Cortex of kidney (tissue), 1 donor: ENCODE measurements at places on chromosomes 11 and 22.

GRCh38 chr11:32852207-32852606, 22.5 kb downstream of the PRRG4 start:
- DNase-seq, result no peak

- DNase-seq, result no peak
Measured at GRCh38 chr11:44057340-44057739, 8.7 kb upstream of the ACCS start.

GRCh38 chr22:42695294-42695693, 25.4 kb downstream of the A4GALT start:
- no peak for DNase-seq

GRCh38 chr11:47071341-47071740, 105.3 kb downstream of the ARFGAP2 start:
- no peak for DNase-seq

- no peak for DNase-seq
Measured at GRCh38 chr11:70432065-70432464, 33.7 kb downstream of the CTTN start.

DNA sequence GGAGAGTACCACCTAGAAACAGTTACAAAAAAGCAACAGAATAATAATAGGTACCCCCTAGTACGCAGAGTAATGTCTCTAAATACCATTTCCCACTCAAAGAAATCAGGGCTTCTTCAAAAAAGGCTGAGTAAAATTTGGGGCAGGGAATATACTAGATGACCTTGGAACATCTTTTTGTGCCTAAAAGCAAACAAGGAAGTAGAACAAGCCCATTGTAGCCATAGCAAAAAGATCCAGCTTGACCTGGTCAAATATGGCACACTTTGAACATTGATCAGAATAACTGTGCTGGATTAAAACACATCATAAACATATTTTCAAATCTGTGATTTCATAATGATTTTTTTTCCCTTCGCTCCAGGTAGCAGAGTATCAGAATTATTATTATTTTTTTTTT, 91.5 kb downstream of the YAP1 start:
- DNase-seq, result no peak

- DNase-seq, result no peak
Measured at GRCh38 chr11:35622070-35622469, 3.8 kb downstream of the FJX1 start.

- DNase-seq, result no peak
Measured at GRCh38 chr11:124970925-124971324, 16.9 kb downstream of the CCDC15 start.

- DNase-seq, result no peak
Measured at GRCh38 chr22:49008682-49009235, 818.9 kb downstream of the BRD1 start.
